Dermis microvascular lymphatic vessel endothelial cell (primary cell): ENCODE measurements at places on chromosomes 2 and 18.
A peak's percentile ranks its signal among the peaks of the same experiment; 100 is the strongest.

- DNase-seq: no peak
These were observed 9.2 kb upstream of the ERMN start for GRCh38 chr2:157334797-157335196.

DNA sequence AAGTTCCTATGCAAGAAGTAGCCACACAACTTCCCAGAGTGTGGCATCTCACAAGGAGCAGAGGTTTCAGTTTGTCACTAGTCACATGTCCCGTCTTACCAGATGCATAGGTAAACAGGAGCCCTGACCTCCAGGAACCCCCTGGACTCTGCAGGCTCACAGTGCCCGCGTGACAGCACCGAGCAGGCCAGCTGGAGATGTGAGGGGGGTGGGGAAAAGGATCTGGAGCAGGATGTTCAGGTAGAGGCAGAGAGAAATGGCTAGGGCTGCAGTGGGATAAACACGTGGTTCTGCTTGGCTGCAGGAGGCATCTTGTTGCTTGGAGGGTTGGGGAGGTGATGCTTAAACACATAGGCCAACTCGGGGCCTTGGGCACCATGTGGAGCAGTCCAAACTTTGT is 54.2 kb downstream of the IMPA2 start:
- DNase-seq: no peak

DNA sequence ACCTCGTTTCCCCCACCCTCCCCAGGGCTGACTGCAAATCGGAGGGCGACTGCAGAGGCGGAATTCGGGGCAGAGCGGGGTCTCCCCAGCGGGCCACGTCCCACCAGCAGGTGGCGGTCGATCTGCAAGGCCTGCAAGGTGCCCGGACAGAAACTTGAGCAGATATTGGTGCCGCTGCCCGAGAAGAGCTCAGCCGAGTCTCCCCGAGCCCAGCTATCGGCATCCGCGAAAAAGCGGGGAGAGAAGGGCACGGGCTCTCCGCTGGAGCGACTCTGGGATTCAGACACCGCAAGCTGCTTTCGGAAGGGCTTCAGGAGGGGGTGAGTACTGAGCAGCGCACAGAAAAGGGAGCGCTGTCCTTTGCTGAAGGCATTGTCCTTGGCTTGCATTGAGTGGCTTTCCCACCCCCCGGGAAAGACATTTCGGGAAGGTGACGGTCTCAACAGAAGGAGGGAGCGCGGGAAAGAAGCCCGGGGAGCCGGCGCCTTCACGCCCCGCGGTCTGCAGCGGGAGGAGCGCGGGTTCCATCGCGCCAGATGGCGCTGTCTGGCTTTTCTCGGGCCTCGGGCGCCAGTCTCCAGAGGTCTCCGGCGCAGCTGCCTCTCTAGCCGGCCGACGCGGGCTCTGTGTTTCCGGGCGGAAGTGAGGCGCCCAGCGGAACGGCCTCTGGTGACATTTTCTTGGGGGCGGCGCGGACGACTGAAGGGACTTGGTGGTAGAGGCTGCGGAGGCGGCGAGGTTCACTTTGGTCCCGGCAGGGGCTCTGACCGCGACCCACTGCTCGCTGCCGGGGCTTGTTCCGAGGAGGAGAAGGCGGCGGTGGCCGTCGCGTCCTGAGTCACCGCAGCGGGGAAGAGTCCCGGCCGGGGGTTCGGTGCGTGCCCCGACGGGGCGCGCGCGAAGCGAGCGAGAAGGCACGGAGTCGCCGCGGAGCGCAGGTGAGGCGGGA is 69.5 kb downstream of the HAUS1 start:
- DNase-seq: peak; percentile 72

DNA sequence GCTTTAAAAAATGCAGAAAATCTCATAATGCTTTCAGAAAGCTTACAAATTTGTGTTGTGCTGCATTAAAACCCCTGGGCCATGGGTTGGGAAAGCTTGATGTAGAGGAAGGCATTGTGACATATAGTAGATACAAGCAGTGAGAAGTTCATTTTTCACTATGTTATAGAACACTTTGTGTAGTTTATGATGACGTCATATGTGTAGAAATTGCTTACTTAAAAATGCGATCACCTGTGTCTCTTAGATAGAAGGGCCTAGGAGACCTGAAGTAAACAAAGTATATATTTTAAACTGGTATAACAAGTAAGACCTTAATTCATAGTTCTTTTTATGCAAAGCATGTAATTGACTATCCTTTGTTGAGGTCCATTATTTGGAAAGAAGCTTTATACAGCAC is 393.5 kb downstream of the ARHGAP15 start:
- no peak for DNase-seq

- DNase-seq: no peak
These were observed 101.5 kb downstream of the ALPK2 start for GRCh38 chr18:58527285-58527951.

- DNase-seq: no peak
These were observed 79.5 kb upstream of the SLC8A1 start for GRCh38 chr2:40531359-40531758.

- DNase-seq: no peak
These were observed 129.7 kb downstream of the RTP5 start for GRCh38 chr2:241999184-241999583.

DNA sequence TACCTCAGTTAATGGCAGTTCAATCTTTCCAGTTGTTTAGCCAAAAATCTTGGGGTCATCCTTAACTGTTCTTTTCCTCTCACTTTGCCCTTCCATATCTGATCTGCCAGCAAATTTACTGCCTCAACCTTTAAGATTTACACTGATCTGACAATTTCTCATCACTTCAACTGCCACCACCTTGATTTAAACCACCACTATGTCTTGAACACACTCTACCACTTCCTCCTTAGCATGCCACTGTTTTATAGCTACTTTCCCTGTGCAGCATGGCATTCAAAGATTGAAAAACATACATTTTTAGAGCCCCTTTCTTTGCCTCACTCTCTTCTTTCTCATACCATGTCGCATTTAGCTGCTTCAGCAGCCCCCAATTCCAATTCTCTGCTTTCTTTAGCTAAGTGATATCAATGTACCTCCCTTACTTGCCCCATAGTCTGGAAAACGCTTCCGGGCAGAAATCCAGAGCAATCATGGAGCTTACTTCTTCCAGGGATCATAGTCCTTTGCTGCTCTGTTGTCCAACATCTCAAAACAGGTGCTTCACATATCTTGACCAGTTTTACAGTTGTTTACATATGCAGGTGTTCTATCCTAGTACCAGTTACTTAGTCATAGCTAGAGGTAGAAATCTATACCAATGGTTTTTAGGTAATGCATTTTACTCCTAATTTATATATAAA is 10.9 kb downstream of the PGAP1 start:
- no peak for DNase-seq

GRCh38 chr2:99827296-99827999 is 314.9 kb downstream of the AFF3 start:
- DNase-seq: no peak

- no peak for DNase-seq
These were observed 192.1 kb upstream of the CHST9 start for GRCh38 chr18:27377251-27377650.

- peak; percentile 47 for DNase-seq
These were observed 476 bp downstream of the STRN start for GRCh38 chr2:36965751-36966369.

DNA sequence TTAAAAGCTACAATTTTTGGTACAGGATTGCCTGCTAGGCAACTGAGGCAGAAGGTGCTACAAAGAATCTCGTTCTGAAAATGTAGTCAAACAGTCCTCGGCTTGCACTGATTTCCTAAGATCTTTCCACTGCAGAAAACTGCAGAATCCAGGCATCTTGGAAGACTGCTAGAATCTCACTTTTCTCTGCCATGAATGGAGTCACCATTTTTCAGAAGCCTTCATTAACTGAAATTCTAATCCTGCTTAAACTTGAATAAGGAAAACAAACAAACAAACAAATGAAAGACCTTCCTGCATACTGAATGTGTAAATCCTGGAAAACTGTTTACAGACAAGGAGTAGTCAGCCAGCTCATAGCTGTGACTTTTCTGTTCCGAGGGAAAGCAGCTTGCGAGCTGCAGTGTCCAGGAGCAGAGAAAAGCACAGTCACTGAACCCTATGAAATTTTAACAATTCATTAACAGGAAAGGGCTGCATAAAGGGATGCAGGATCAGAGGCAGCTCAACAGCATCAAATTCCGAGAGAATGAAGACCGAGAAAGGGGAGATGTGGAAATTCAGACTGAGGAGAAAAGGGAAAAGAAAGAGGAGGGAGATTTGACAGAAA is 210.5 kb upstream of the PIK3C3 start:
- DNase-seq: no peak

- peak; percentile 62 for DNase-seq
These were observed 61.2 kb downstream of the ACYP2 start for GRCh38 chr2:54176577-54176976.

DNA sequence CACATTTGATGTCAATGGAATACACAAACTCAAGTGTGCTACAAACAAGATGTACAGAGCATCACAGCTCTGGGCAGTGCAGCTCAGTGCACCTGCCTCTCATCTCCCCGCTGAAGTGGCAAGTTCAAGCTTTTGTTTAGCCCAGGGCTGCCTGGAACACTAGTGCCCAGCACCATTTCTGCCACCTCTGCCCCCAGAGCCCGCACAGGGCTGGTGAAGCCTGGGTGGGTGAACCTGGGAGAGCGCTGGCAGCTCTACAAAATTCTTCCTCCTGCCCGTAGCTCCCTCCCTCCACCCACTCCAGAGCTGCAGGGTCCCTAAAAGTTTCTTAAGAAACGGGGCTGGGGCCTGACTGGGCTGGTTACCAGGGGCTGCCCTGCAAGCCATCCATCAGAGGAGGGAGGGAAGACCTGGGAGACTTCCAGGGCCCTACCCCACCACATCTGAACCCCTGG is 1.5 kb downstream of the HES6 start:
- DNase-seq: no peak

DNA sequence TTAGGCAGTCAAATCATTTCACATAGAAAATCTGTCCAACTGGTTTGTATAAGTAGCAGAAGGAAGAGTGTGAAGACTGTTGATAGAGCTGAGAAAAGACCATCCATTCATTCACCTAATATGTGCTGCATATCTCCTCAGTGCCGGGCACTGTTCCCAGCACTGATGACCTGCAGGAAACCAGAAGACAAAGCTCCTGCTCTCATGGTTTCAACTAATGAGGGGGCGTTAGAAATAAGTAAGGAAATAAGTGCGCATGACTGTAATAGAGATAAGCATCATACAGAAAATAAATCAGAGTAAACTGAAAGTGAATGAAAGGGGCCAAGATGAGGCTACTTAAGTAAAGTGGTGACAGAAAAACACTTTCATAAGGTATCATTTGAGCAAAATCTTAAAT is 427.5 kb upstream of the CDH20 start:
- peak; percentile 10 for DNase-seq

DNA sequence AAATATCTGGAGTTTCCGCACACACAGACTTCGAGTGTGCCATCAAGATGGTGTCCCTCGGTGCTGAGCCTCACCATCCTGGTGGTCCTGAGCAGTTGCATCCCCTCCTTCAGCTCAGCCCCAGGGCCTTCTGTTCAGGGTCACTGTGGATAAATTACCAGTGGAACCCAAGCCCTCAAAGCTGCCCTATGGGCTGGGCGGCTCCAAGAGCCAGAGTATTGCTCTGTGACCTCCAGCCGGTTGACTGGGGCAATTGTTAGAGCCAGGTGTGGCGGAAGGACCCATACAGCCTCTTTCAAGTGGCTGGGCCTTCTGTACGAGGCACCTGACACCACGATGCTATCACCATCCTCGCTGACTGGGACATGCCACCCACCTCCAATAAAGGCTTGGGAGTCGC is 215.5 kb downstream of the GBX2 start:
- no peak for DNase-seq

DNA sequence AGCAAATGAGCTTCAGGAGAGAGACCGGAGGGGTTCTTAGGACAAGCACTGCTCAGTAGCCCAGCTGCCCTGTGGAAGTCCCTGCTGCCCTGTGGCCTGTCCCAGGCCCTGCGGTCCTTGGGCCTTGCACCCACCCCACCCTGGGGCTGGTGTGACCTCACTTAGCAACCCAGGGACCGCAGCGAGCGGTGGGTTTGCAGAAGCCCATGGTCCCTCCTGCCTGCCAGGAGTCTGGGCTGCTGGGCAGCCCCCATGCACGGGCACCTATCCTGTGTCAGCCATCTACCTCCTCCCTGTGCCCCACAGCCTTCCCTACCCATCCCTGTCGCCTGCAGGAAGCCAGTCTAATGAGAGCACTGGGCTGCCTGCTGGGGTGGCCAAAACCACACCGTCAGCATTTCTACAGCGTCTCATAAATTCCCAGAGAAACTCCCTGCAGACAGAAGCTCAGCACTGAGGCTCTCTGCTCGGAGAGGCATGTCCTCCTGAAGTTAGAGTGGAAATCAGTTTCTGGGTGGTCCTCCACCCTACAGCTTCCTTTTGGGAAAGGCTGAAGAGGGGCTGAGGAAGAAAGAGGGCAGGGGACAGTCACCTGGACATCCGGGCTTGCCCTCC is 231.1 kb upstream of the HS6ST1 start:
- no peak for DNase-seq

DNA sequence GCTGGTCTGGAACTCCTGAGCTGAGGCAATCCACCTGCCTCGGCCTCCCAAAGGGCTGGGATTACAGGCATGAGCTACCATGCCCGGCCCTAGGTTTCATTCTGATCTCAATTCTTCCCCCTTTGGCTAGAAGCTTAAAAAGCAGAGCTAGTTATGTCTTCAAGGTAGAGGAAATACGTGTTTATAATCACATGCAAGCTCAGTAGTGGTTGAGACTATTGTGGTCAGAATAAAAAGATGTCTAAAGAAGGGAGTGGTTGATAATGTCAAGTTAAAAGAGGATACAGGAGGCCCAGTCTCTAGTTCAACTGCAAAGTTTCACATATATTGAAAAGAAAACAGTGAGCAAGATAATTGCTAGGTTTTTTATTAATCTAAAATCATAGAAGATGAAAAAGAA is 807.8 kb upstream of the ACVR2A start:
- DNase-seq: no peak

DNA sequence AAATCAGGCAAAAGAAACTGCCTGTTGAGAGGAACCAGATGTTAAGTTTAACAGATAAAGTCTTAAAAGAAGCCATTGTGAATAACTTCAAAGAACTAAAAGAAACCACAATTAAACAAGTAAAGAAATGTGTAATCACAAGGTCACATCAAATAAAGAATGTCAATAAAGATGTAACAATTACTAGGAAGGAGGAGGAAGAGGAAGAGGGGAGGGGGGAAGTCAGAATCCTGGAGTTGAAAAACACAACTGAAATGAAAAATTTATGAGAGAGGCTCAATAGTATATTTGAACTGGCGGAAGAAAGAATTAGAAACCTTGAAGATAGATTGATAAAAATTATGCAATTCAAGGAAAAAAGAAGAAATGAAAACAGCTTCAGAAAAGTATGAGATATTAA is 88.4 kb upstream of the CRIM1 start:
- DNase-seq: no peak

- no peak for DNase-seq
These were observed 25.2 kb downstream of the SCN9A start for GRCh38 chr2:166350525-166350924.

GRCh38 chr18:40120796-40121391 is 1834.1 kb upstream of the PIK3C3 start:
- DNase-seq: no peak
